ENCODE measurements at places on chromosomes 1 and 21. TPM values are rescaled to one million over a fixed set of nuclear protein-coding genes. Genes with fewer than 3 reads are reported as not detected.

The WLS gene
- 29.2 TPM for total RNA-seq

The DOCK7 gene
- total RNA-seq = 224 TPM

The IKBKE gene
- total RNA-seq = 1.1 TPM

The IFI44L gene
- total RNA-seq = 27.5 TPM

The SPATA45 gene
- not detected for total RNA-seq

The DYNLT4 gene
- not detected for total RNA-seq

The MYOM3 gene
- total RNA-seq = under 0.01 TPM

The RNU1-2 gene
- under 0.01 TPM for total RNA-seq

The CRB1 gene
- 27.5 TPM for total RNA-seq

The LHX8 gene
- not detected for total RNA-seq

The FMO3 gene
- not detected for total RNA-seq

The DENND4B gene
- 11.9 TPM for total RNA-seq

The CFAP410 gene
- total RNA-seq = 5.0 TPM

The WDR64 gene
- total RNA-seq = not detected

The AMY1A gene
- total RNA-seq = not detected

The CRABP2 gene
- total RNA-seq = 3.1 TPM

The TRIM45 gene
- 5.0 TPM for total RNA-seq

The PTPN22 gene
- total RNA-seq = 1.2 TPM

The FCRLB gene
- total RNA-seq = 3.1 TPM

The TAS1R1 gene
- total RNA-seq = not detected

The PERM1 gene
- 0.47 TPM for total RNA-seq

The DCST2 gene
- 0.16 TPM for total RNA-seq

Measured in occipital lobe (tissue), 3 donors.